EL (cell line): ENCODE measurements at places on chromosomes 12 and 14.

DNA sequence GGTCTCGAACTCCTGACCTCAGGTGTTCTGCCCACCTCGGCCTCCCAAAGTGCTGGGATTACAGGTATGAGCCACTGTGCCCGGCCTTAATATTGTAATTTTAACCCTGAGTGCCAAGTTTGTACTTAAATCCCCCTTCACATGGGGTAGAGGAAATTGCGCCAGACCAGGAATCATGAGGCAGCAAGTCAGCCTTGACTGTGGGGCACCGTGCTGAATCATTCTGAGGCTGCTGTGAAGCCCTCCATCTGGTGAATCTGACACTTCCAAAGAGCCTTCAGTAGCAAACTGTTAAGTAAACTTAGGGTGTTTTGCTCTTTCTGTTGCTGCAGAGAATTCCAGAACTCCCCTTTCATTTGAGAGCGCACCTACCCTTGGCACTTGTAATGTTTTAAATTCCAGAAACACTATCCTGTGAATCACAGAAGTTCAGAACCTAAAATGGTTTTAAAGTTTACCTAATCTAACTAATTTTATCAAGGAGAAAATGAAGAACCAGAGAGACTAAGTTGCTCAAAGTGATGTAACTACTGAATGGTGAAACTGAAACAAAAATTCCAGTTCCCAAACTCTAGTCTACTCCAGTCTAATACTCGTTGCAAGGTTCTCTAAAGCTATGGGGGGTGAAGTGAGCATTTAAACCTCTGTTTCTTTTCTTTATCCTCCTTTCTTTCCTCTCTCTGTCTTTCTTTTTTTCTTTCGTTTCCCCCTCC, 7.5 kb downstream of the HEBP1 start:
- DNase-seq, result peak; percentile 90

DNA sequence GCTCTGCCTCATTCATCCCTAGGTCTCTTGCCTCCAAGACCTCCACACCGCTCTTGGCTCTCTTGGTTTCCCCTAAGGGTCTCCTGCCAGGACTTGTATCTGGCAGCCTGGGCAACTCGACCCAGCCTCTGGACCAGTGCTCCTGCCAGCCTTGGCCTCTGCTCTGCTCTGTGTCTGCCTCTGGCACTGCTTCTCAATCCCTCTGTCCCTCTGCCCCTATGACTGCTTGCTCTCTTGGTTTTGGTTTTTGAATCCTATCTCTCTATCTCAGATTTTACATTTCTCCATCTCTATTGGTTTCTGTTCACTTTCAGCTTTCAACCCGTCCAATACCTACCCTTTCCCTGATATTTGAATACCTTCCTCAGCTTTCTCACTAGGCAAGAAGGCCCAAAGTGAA, 6.3 kb downstream of the ITGA5 start:
- no peak for DNase-seq

GRCh38 chr12:111578276-111578970, 20.7 kb downstream of the ATXN2 start:
- DNase-seq, result peak; percentile 86

DNA sequence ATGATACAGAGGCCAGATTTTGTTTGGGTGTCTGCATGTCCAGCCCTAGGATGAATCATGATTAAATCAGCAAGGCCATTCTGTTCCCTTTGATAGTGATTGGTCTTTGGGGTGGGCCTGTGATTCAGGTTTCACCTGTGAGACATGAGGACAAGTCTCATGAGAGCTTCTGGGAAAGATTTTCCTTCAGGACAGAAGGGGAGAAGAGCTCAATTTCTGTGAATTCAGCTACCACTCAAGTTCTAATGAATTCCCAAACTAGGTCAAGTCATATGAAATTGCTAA, 73.4 kb downstream of the ZNF664 start:
- DNase-seq, result no peak
